ENCODE measurements at places on chromosomes 2 and 18.

DNA sequence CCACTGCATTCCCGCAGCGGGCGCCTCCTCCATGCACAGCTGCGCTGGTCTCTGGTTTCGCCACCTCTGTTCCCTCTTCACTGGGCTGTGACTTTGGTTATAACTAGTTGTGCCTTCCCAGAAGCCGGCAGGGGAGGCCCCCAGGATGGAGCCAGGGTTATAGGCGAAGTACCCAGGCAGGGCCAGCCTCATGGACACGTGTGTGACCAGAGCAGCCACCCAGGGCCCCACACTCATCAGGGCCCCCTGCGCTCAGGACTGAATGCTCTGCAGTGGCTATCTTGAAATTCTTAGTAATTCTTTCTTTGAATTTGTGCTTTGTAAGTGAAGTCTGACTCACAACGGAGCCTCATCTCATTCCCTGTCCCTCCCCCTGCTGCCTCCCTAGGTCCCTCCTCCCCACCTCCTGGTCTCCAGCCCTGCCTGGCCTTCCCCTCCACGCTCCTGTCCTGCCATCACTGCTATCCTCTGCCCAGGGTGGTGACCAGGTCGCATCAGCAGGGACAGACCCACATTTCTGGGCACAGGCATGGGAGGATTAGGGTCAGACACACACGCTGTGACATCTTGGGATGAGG, 38.1 kb upstream of the LBH start:
- no peak for DNase-seq

DNA sequence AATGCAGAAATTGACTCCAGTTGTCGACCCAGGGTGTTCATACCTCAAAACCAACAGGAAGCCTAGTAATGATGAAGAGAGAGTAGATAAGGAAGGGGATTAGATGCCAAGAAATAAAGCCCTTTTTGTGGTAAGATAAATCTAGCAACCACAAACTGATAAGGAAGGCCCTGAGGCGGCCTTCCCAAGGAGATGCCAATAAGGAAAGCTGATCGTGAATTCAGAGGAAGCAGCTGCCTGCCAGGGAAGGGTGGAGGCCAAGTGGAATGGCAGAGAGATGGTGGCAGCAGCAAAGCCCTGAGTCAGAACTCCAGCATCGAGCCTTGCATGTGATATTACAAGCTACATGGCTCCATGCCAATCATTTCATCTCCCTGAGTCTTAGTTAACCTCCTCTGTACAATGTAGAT, 126.3 kb downstream of the IRS1 start:
- peak; percentile 95 for DNase-seq

- DNase-seq = peak; percentile 99
Measured at GRCh38 chr18:76459687-76460350, 35.2 kb downstream of the ZNF516 start.

GRCh38 chr2:212535996-212536816, 2.4 kb downstream of the ERBB4 start:
- DNase-seq = no peak

DNA sequence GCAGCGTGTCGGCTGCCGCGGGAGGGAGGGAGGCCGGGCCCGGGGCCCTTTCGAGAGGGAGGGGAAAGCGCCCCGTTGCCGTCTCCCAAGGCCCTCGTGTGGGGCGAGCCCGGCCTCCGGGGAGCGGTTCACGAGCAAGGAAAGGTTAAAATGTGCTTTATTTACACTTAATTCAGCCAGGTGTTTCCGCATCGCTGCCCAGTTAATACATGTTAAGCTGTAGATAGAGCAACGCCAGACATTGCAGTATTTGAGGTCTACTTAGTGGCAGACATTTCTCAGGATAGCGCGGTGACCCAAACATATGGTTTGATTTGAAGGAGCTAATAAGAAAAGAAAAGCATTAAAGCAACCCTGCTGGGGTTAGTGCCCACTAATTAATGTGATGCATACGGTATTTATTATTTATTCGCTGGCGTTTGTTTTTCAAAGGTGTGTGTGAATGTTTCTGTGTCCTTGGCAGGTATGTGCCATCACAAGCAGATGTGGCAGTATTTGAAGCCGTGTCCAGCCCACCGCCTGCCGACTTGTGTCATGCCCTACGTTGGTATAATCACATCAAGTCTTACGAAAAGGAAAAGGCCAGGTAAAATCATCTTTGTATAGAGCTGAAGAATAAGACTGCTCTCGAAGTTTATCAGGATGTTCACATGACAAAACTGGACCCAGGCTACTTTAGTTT, 571 bp downstream of the EEF1B2 start:
- peak; percentile 55 for DNase-seq
